ENCODE measurements at places on chromosomes 2 and 18.
A peak's percentile ranks its signal among the peaks of the same experiment; 100 is the strongest.

- peak; percentile 47 for DNase-seq
Measured at GRCh38 chr2:9152975-9153642, 53.5 kb upstream of the ASAP2 start.

- no peak for DNase-seq
Measured at GRCh38 chr2:130335226-130335625, 7.5 kb upstream of the IMP4 start.

GRCh38 chr2:230048010-230048671 is 20.6 kb downstream of the SLC16A14 start:
- DNase-seq: no peak

GRCh38 chr2:88074854-88075292 is 7.2 kb downstream of the SMYD1 start:
- no peak for DNase-seq

GRCh38 chr2:239298116-239298804 is 102.6 kb downstream of the HDAC4 start:
- DNase-seq: no peak

- DNase-seq: no peak
Measured at GRCh38 chr2:5696404-5696944, 4.3 kb downstream of the SOX11 start.

DNA sequence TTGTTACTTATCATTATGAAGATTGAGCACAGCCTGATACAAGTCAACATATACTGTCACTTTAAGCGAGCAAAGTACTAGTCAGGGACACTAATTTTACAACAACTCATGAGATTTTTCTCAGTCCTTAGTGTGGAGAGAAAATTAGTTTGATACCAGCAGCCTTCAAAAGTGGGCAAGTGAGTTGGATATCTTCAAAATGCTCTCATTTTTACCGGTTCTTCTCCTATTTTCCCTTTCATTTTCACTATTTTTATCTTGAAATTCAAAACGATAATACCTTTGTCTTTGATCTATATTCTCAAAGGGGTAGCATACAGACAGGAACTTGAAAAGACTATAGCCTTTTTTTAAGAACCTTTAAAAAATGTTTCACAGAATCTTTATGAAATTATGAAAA is 52.0 kb upstream of the UBXN4 start:
- no peak for DNase-seq

DNA sequence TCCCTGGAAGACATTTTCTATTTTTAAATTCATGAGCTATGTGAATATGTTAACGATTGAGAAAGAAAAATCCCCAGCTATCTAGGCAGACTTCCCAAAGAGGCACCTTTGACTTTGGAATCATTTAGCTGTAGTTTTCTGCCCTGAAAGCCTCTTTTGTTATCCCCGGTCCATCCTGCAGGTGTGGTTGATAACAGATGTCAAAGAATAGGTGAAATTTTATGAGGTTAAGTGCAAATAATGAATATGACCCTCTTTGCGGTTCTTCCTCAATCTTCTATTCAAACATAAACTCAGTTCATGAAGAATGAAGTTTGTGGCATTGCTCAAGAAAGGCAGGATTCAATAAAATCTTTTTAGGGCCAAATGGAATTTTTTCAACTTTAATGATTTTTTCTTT is 51.6 kb upstream of the ATP8B1 start:
- no peak for DNase-seq

- DNase-seq: no peak
Measured at GRCh38 chr18:62420151-62420512, 95.0 kb downstream of the TNFRSF11A start.

- DNase-seq: no peak
Measured at GRCh38 chr2:96540136-96540535, 3.6 kb downstream of the ARID5A start.

DNA sequence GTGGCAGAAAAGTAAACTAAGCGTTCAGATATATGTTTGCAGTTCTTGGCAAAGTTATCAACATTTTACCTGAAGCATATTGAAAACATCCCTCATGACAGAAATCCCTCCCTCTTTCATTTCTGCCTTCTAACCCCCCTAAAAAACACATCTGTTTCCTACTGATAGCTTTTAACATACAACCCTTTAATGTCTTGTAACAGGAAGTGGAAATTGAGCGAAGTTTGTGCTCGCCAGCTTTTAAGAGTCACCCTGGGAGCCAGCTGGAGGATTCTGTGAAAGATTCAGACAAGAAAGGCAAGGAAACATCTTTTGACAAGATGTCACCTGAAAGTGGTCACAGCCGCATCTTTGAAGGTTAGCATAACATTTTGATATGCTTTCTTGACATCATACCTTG is 247.4 kb downstream of the XIRP2 start:
- no peak for DNase-seq

- no peak for DNase-seq
Measured at GRCh38 chr18:1930291-1931270, 640.7 kb downstream of the METTL4 start.

- DNase-seq: peak; percentile 31
Measured at GRCh38 chr2:101199251-101199791, 48.1 kb upstream of the TBC1D8 start.

- peak; percentile 61 for DNase-seq
Measured at GRCh38 chr2:33583194-33583938, 15.7 kb downstream of the FAM98A start.

GRCh38 chr2:233688341-233688740 is 4.3 kb upstream of the UGT1A6 start:
- no peak for DNase-seq

GRCh38 chr2:100057901-100058261 is 84.5 kb downstream of the AFF3 start:
- no peak for DNase-seq

DNA sequence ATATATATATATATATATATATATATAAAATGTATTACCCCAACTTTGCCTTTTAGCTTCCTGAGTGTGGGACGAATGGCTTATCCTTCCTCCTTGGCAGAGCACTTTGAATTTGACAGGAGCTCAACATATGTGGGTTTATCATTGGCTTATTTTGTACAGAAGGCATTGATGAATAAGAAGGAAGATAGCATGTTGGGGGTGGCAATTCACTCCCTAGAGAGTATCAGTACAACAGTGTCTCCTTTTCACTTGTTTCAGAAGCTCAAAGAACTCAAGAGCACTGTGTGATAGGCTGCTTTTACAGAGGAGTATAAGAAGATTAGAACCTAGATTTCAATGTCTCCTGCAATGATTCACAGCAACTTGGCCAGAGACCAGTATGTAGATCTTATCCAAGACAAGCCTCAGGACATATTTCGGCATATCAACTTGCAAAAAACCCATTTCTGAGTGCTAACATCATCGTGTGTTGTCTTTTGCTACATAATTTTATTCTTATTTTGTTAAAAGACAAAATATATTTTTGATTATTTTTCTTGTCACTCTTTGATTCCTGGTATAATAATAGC is 345.8 kb downstream of the SOCS6 start:
- no peak for DNase-seq

DNA sequence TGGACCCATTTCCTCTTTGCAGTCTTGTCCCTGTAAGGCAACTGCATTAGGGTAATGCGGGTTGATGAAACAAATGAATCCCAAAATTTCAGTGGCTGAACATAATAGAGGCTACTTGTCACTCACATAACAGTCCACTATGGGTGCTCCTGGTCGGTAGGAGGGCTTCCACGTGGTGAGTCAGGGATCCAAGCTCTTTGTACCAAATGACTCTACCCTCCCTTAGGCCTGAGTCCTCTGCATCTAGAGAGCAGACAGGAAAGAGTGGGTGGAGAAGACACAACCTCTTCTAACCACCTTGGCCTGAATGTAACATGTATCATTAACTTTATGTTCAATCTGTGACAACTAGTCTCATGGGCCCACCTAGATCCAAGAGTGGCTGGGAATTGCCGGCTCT is 86.2 kb upstream of the HAAO start:
- no peak for DNase-seq

- no peak for DNase-seq
Measured at GRCh38 chr2:228017784-228018183, 146.4 kb downstream of the DAW1 start.

DNA sequence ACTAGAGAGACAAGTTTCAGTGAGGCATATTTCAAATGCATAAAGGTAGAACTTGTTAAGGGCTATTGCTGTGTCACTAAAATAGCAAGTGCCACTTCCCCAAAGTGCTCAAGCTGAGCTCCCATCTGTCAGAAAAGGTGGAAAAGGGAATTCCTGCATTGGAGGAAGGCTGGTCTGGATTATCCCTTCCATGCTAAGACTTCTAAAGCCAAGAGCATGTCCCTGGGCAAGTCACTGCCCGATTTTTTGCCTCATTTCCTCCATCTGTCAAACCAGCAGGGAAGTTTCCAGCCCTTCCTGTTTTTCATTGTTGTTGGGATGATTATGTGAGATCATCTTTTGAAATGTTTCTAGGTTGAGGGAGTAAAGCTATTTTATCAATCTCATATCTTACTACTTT is 175.5 kb downstream of the SETBP1 start:
- no peak for DNase-seq

DNA sequence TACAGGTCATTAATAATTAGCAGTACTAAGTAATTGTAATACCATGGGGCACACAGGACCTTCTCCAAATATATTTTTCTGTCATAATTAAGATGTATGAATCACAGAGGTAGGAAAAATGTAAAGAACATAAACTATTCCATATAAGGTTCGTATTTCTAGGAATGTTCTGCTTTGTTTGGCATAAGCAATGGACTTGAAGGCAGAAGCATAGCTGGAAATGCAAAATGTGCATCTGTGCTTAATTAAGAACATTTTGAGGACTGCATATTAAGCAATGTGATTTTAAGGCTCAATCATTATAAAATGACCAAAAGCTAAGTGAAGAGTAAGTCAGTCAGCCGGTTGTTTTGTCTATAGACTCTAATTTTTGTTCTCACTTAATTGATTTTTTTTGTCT is 123.2 kb downstream of the RBM43 start:
- peak; percentile 58 for DNase-seq

GRCh38 chr2:168780669-168781071 is 21.8 kb upstream of the NOSTRIN start:
- DNase-seq: no peak

DNA sequence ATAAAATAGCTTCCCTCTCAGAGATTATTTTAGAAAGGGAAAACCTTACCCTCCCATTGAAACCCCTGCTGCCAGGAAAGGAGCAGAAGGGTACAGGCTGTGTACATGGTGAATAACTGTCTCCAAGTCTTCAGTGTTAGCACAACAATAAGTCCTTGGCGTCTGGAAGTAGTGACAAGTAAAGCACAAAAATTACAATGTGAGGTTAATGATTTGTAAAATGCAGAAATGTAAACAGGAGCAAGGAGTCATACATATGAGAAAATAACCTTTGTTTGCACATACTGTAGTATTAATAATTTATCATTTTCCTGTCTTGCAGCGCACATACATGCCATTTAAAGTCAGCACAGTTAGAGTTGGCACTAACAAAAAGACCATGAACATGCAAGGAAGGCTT is 40.5 kb downstream of the ABHD3 start:
- DNase-seq: no peak

- no peak for DNase-seq
Measured at GRCh38 chr18:41942254-41942653, 12.8 kb upstream of the PIK3C3 start.

- DNase-seq: peak; percentile 30
Measured at GRCh38 chr2:118881490-118882129, 34.2 kb upstream of the EN1 start.

DNA sequence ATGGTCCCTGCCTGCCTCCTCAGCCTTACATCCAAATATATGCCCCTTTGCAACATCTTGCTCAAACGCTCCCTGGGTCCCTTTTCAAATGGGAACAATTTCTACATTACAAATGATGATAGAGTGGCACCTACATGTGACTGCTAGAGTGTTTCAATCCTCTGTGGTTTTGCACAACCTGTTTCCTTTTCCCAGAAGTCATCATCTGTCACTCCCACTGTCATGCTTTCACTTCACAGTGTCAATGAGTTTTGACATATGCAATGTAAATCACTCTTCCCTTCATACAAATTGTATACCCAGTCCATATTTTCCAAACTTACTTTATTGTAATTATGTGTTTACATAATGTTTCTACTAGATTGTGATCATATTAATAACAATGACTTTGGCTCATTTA is 887.3 kb downstream of the TDRD15 start:
- no peak for DNase-seq

DNA sequence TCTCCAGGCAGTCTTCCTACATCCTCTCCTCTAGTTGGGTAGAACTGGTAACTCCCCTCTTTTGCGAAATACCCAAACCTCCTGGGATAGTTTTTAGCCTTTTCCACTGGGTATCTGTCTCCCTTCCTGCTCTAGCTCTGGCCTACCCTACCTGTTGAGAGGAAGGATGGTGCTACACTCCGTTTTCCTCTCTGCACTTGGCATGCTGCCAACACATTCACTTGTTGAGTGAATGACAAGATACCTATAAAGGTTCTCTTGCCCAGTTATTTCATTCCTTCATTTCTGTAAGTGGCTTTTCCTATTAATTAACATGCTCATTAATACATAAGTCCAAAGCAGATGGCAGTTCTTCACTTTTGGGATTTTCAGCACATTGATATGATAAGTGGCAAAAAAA is 293.8 kb downstream of the CNTNAP5 start:
- no peak for DNase-seq

- no peak for DNase-seq
Measured at GRCh38 chr2:73386894-73387636, 1.4 kb downstream of the ALMS1 start.

GRCh38 chr2:203774760-203775159 is 68.3 kb downstream of the CD28 start:
- DNase-seq: no peak

- no peak for DNase-seq
Measured at GRCh38 chr2:171469176-171469575, 35.1 kb downstream of the DCAF17 start.

DNA sequence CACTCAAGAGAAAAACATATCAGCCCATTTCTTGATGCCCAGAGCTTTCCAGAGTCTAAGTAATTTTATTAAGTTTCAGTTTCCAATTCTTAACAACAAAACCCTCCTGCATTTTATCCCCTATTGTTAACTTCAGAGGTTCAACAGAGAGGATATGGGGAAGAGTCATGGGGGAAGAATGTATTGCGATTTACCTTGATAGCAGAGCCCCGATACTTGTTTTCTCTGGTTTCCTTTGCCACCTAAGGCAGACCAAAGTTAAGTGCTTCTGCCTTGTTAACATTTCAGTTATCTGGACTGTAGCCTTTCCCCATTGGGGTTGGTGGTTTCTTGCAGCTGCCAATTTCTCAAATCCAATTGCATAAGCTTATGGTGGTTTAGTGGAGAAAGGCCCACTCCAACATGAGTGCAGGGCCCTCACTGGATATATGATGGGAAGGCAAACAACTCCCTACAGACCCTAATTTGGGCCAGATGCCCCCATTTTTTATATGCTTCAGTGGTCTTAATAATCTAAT is 82.0 kb upstream of the ITGB6 start:
- DNase-seq: no peak

GRCh38 chr2:196335221-196335634 is 163.8 kb upstream of the STK17B start:
- no peak for DNase-seq

Measured in muscle of back (tissue), 13 donors.